Lung (tissue), 17 donors: ENCODE measurements at places on chromosomes 3 and 15. TPM values are rescaled to one million over a fixed set of nuclear protein-coding genes. Genes with fewer than 3 reads are reported as not detected.

Gene GASK1A
- 8.2 TPM for total RNA-seq

Gene XXYLT1
- 15.4 TPM for total RNA-seq

Gene MSL2
- 30.6 TPM for total RNA-seq

Gene GP5
- total RNA-seq: 0.49 TPM

Gene GPR27
- 4.6 TPM for total RNA-seq

Gene CCR8
- not detected for total RNA-seq

Gene SERINC4
- 0.18 TPM for total RNA-seq

Gene LRRC28
- 66.1 TPM for total RNA-seq

Gene ROBO2
- 72.4 TPM for total RNA-seq

Gene PLA2G4B
- 12.8 TPM for total RNA-seq

Gene ANKRD34C
- 0.03 TPM for total RNA-seq

Gene PTPN9
- total RNA-seq: 24.1 TPM

Gene NRG4
- total RNA-seq: 4.8 TPM

Gene C2CD4A
- total RNA-seq: 0.67 TPM

Gene EIF4E3
- total RNA-seq: 11.4 TPM

Gene CPLX3
- total RNA-seq: not detected

Gene MEGF11
- 1.5 TPM for total RNA-seq

Gene LRRN1
- 7.1 TPM for total RNA-seq

Gene CRABP1
- total RNA-seq: 1.1 TPM

Gene EPHA3
- total RNA-seq: 2.5 TPM

Gene IMPG2
- 0.54 TPM for total RNA-seq
